ENCODE measurements at places on chromosomes 11 and 22.

DNA sequence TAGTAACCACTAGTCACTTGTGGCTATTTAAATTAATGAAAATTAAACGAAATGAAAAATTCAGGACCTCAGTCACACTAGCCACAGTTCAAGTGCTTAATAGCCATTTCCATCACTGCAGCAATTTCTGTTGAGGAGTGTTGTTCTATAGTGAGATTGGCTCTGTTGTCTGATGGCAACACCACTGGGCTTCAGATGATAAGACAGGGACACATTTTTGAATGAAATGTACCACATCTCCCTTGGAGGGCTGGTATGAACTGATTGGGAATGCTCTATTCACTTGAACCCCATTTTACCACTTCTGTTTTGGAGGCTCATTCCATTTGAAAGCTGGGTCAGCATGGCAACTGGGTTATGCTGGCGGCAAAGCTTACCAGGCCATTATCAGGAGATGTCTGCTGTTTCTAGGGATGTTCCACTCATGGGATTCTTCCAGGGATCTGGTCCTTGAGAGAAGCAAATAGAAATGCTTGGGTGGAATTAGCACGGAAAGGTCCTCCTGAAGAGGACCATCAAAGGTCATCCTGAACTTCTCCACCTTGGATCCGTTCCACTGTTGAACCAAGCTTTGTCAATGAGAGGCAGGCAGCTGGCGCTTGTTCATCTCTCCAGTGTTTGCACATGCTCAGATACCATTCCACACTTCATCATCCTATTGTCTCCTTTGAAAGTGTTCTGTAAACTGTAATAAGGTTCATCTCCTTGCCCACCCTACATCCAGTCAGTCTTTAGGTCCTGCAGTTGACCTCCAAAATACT, 7.6 kb downstream of the AMOTL1 start:
- no peak for DNase-seq

- no peak for DNase-seq
Observed at GRCh38 chr11:47233051-47233450, 15.6 kb downstream of the ACP2 start.

DNA sequence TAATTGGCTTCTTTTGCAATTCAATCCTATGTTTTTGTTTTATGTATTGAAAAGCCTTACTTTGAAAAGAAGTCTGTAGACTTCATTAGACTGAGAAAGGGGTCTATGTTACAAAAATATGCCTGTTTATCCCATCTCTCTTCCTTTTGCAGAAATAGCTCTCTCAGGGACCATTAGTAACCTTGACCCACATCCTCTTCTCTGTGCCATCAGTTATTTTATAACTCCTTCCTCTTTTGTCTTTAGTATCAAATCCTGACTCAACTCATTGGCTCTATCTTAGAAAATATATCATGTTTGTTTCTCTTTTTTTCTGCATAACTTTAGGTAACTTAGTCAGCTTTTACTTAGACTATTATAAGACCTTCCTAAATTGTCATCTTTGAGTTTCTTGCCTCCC, 20.3 kb downstream of the ZC3H12C start:
- no peak for DNase-seq

DNA sequence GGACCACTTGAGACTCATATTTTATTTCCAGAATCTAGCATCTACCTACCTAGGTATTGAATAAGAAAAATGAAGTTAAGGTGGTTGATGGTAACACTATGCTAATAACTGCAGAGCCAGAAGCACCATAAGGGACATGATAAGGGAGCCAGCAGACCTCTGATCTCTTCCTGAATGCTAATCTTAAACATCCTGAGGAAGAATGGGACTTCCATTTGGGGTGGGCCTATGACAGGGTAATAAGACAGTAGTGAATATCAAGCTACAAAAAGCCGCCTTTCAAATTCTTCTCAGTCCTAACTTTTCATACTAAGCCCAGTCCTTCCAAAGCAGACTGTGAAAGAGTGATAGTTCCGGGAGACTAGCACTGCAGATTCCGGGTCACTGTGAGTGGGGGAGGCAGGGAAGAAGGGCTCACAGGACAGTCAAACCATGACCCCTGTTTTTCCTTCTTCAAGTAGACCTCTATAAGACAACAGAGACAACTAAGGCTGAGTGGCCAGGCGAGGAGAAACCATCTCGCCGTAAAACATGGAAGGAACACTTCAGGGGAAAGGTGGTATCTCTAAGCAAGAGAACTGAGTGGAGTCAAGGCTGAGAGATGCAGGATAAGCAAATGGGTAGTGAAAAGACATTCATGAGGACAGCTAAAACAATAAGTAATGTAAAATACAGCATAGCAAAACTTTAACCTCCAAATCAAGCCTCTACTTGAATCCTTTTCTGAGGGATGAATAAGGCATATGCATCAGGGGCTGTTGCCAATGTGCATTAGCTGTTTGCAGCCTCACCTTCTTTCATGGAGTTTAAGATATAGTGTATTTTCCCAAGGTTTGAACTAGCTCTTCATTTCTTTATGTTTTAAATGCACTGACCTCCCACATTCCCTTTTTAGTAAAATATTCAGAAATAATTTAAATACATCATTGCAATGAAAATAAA, 2.1 kb downstream of the HBB start:
- DNase-seq = no peak

DNA sequence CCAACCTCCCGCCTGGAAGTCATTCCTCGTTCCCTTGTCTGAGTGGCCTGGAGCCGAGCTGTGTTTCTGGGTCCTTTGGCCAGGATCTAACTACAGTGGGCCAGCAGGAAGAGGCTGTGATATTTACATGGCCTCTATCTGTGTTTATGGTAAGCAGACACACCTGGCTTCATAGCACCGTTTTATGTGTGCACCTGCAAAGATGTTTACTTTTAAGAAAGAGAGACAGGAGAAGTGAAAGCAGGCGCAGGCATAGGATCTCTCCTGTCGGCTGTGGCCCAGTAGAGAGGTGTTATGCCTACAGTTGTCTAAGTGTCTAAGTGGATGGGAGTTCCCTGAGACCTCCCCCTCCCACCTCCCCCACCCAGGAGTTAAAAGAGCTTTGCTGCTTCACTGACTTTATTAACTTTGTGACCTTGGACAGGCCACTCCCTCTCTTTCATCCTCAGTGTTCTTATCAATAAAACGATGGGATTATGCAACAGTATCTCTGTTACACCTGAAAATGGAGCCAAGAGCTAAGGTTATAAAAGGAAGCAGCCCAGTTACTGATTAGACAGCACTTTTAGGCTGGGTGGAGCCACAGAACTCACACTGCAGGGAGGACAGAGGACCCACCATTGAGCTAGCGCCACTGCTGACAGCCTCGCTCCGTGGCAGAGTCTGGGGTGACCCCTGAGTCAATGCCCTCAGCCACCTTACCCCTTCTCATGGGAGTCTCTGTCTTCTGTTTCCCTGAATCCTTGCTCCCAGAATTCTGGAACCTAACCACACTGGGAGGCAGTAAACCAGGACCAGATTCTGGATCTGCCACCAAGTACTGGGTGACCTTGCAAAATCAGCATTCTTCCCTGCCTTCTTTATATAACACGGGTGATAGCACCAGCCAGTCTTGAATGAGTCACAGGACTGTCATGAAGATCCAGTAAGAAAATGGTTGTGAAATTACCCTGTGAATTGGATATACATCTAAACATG, 22.0 kb downstream of the ST14 start:
- DNase-seq = peak; percentile 45

DNA sequence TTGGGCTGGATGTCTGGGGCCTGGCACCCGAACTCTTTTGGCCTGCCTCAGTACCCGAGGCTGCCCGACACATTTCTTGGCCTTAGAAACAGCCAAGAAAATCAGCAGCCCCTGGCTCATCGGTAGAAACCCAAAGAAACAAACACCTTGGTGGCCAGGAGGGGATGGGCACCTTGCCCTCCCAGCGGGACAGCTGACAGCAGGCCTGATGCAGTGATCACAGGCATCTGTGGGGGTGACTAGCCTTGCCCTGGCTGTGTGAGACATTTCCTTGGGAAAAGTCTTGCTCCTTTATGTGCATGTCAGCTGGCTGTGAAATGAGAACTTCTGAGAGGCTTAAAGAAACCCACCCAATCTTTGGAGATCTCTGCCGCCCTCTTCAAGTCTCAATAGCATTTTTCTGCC, 60.9 kb downstream of the SMIM38 start:
- DNase-seq = no peak

DNA sequence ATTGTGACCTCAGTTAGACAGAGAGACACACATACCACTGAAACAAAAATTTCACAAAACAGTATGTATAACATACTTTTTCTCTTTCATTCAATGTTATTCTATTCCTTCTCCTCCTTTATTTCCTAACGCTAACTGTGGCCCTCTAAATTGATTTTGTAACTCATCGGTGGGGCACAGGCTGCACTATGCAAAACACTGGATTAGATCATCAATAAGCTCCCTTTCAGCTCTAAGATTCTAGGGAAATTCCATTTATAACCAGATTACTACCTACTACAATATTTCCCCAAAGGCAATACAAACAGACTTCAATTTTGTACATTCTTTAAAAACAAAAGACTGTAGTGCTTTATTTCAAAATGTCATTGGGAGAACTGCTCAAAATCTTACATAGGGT, 6.1 kb downstream of the FJX1 start:
- DNase-seq = no peak

DNA sequence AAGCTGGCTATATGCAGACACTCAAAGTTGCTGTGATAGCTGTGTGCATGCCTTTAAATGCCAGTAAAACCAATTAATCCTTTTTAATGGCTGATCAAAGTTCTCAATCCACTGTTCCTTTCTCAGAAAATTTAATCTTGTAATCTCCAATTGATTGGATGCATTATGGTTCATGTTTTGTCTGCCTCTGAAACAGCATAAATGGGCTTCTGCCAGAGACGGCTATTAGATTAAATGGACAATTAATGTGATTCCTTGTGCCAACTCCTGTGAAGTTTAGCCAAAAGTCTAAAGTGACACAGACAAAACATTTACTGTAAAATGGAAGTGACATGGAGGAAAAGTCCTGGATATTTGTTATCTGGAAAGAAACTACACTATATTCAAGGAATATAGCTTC, 952.5 kb upstream of the FAT3 start:
- DNase-seq = no peak

DNA sequence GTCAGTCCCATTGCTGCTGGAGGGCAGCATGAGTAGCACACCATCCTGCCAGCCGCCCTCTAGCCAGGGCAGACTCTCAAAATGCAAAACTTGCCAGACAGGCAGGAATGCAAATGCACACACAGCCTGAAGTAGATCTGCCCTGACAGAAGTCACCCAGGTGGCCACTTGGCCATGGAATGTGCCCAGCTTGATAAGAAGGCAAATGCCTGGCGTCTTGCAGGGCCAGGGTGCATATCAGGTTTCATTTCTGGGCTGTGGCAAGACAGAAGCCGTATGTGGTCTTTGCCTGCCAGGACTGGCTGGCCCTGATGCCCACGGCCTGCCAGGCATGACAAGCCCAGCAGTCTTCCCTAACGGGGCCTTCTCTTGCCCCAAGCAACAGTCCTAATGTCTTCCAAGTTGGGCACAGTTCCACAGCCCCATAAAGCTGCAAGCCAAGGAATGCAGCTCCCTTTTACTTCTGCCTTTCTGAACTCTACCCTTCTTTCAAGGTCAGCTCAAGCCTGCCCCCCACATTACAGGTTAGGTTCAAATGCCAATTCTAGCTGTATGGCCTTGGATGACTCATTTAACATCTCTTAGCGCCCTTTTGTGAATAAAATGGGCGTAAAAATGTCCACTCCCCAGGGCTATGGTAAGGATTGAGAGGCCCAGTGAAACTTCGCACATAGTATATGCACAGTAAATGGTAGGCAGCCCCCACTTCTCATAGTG, 29.7 kb downstream of the POU2AF3 start:
- DNase-seq = no peak
